ENCODE measurements at places on chromosomes 7 and 10. TPM values are rescaled to one million over a fixed set of nuclear protein-coding genes. Genes with fewer than 3 reads are reported as not detected.

GRCh38 chr10:106980495-106981451 is 183.7 kb downstream of the SORCS1 start:
- no peak for DNase-seq

The GLI3 gene
- total RNA-seq: 11.7 TPM

DNA sequence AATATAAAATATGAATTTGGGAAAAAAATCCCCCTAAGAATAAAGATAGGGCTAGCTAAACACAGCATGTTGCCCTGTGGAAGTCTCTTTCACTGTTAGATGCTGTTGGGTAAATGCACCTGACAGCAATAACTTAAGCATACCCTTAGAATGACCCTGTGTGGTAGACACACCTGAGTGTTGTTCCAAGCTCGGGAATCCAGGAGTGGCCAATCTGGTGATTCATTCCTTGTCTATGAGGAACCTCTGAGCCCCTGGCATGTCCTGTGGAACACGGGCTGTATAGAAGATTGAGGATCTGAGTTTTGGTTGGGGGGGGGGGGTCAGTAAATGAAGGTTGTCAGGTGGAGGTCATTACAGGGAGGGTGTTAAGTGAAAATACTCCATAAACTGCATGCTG is 730.0 kb upstream of the IGFBP3 start:
- no peak for DNase-seq

GRCh38 chr10:37701781-37702493 is 155.5 kb downstream of the ZNF248 start:
- DNase-seq: no peak

- DNase-seq: no peak
These were observed 101.2 kb downstream of the GRB10 start for GRCh38 chr7:50681432-50682045.

The AOAH gene
- total RNA-seq: not detected

The OPN1SW gene
- total RNA-seq: not detected
